ENCODE measurements at places on chromosomes 2 and 18.

- DNase-seq = no peak
Observed at GRCh38 chr2:202510911-202511310, 123.9 kb upstream of the FAM117B start.

- no peak for DNase-seq
Observed at GRCh38 chr2:61878761-61879160, 9.7 kb downstream of the CCT4 start.

- DNase-seq = peak; percentile 47
Observed at GRCh38 chr18:76923485-76924085, 101.2 kb downstream of the ZNF236 start.

GRCh38 chr2:56185582-56186046, 1.8 kb downstream of the CCDC85A start:
- peak; percentile 2 for DNase-seq

DNA sequence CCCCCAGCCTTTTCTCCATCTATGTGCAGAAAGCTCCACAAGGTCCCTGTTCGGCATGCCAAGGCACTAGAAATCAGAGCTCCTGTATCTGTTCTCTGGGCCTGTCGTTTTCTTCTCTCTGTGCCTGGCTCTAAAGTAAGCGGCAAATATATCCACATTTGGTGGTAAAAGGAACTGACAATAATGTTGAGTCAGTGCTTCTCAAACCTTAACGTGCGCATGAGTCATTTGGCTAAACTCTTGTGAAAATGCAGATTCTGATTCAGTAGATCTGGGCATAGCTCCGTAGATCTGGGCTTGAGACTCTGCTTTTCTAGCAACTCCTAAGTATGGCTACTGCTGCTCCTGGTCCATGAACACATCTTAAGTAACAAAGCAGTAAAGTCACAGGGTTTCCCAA, 16.5 kb upstream of the ACSL3 start:
- DNase-seq = no peak

GRCh38 chr18:15005313-15006130, 257.6 kb downstream of the ANKRD30B start:
- no peak for DNase-seq

- no peak for DNase-seq
Observed at GRCh38 chr2:236608710-236609109, 39.1 kb downstream of the ACKR3 start.

DNA sequence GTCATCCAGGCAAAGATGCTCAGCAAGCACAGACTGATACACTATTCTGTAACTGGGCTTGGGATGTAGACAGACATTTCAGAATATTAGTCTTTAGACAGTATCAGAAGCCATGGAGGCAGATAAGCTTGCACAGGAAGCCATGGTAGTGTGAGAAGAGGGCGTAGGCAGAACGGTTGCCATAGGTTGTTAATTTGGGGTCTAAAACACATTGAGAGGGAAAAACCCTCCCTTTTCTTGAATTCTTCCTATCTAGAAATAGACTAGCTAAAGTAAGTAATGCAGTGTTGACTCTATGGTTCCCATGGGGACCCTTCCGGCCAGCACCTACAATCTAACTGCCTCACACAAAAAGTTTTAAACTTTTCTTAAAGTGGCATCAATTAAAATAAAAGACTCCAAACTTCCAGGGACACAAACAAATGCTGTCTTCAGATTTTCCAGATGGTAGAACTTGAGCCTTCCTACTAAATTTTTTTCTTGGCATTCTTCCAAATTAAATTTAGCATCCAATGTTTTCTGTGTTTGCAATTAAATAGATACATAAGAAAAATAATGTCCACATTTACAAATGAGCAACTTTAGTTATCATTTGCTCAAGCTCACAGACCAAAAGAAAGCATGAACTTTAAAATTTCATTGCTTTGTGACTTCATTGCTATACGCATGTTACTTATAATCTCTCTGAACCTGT, 1.9 kb downstream of the PRKRA start:
- DNase-seq = no peak

DNA sequence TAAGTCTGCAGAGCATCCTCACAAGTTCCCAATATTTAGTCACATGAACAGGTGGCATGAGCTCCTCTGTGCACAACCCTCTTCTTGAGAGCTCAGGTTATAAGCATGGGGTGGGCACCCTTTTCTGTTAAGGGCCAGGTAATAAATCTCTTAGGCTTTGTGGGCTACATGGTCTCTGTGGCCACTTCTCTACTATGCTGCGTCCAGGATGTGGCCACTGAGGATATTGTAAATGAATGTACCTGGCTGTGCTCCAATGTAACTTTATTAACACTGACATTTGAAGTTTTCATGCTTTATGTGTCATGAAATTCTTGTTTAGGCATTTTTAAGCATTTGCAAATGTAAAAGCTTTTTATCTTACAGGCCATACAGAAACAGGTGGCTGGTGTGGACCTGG, 116.8 kb upstream of the ST6GAL2 start:
- no peak for DNase-seq

DNA sequence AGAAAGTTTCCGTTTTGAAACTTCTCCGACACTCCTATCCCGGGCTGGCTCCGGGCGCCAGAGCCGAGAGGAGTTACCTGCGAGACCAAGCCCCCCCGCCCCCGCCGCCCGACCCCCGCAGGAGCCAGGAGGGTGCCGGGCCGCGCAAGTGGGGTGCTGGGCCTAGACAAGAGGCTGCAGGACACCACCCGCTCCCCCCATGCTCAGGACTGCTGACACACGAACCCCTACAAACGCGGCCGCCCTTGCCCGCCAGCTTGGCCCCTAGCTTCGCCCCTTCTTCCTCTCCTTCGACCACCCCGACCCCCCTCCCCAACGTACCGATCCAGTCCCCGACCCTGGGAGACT, 497 bp downstream of the PLA2R1 start:
- no peak for DNase-seq

DNA sequence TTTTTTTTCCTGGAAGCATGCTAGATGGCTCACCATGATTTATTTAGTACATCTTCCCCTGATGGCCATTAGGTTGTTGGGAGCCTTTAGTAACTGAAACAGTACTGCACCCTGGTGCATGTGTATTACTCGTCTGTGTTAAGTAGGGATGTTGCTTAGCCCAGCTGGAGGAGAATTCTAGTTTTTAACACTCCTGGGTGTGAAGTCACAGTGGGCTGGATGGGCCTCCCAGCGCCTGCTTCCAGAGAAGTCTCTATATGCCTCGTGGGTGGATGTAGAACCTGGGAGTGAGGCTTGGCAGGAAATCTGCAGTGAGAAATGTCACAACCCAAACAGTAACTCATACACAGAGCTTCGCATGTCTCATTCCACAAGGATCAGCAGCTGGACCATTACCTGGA, 28.9 kb upstream of the NT5DC4 start:
- DNase-seq = no peak

DNA sequence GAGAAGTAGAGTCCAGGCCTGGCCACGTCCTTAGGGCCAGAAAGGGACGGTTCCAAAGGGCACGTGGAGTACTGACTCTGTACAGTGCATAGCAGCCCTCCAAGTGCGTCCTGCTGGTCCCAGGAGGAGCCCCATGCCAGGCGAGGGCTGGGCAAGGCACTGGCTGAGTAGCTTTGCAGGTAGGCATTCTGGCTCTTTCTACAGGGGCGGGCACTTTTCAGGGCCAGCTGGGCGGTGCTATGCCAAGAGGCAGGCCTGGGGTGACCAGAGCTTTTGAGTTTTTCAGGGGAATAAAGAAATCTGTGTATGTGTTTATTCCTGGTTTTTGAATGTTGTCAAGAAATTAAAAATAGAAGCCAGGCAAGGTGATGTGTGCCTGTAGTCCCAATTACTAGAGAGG, 15.4 kb upstream of the GLI2 start:
- DNase-seq = no peak

Data from NCI-H146 (cell line).